IPS DF 19.7 (cell line): ENCODE measurements at places on chromosomes 2 and 18.

DNA sequence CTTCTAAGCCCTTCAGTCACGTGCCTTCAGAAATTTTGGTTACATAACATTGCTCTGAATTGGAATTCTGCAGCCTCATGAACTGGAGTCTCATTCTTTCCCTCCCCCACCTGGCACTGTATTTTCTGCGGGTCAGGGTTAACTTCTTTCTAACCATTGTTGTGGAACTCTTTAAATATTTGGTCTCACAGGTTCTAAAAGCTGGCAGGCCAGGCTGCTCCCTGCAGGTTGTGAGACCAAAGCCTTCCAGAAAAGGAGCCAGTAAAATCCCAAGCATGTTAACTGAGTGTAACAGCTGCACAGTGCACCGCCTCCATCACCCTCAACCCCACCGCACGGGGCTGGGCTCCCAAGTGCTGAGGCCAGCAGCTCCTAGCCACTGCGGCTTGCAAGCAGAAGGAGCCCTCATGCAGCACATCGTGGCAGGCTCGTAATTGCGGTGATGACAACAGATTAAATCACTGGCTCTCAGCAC lies 174.1 kb upstream of the ALPP start:
- no peak for DNase-seq

GRCh38 chr18:44900627-44901026 lies 219.9 kb downstream of the SETBP1 start:
- no peak for DNase-seq

GRCh38 chr18:47141289-47141688 lies 9.0 kb downstream of the HDHD2 start:
- no peak for DNase-seq

DNA sequence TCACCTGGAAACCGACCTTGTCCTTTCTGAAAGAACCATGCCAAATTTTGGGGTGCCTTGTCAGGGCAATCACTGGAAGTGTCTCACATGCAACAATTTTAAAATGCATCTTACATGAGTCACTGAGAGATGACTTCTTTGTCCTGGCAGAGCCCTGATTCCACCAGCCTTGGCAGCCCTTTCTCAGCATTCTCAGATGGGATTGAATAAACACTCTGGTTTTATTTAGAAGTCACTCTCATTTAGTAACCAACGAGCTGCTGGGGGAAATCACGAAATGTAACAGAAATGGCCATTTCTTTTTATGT lies 3.8 kb upstream of the ATP8B1 start:
- no peak for DNase-seq

DNA sequence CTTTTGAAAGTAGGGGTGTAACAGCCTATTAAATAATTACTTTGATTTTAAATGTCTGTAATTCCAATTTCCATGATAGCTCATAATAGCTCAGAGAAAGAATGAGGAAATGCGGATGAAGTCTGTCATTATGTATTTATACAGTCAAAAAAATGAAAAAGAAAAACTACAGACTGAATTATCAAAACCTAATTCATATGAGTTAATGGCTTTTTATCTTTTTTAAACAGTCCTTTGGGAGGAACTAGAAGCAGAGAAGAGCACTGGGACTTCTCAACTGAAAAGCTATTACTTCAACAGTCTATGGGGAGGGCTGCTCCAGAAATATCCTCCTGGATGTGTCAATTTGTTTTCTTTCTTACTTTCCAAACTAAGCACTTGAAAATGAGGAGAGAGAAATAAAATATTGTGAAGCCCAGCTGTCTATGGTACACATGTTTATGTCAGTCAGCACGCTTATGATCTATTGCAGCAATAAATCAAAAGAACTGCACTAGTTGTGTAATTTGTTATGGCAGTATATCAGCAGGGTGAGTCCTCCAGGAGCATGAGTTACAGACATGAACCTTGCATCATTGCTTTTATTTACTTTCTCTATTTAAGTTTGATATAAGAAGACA lies 1550.2 kb downstream of the LRP1B start:
- DNase-seq, result no peak

DNA sequence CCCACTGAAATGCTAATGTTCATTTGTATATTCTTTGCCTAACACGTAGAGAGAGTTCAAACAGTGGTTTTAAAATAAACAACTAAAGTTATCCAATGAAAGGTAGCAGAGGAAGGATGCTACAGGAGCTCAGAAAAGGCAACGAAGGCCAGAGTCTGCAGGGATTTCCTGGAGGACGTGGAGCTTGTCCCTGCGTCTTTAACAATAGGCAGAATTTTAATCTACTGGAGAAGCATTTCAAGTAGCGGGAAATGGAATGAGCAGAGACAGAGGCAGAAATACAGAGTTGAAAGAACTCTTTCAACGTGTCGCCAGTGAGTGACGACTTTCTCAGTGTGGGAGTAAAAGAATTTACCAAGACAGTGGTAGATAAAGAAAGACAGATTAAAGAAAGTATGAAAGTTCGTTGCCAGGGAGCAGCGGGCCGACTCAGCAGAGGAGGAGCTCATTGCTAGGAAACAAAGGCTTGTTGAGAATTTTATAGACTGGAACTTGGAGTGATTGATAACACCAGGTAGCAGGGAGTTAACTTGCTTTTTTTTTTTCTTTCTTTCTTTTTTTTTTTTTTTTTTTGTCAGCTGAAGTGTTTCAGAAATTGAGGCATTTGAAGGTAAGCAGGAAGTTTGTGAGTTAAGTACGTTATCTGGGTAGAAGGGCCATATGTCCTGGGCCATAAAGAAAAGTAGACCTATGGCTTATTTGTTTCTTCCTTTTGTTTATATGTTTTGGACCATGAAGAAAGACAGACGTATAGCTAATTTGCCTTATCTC lies 625 bp upstream of the NBAS start:
- no peak for DNase-seq

DNA sequence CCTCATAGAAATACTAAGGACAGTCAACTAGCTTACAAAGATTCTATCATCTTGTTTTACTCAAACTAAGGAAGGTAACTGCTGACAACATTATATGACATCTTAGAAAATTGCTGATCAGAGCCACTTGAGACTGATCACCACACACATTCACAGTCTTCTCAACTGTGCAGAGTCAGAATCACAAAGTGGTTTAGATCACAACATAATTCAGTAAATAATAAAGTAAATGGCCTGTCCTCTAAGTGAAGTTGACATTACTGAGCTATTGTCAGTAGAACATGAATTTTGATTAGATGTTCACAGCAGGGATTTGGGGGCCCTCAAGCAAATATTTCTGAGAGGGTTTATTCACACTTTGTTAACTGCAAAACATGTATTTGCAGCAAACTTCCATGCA lies 28.5 kb downstream of the NOL4 start:
- DNase-seq, result no peak

DNA sequence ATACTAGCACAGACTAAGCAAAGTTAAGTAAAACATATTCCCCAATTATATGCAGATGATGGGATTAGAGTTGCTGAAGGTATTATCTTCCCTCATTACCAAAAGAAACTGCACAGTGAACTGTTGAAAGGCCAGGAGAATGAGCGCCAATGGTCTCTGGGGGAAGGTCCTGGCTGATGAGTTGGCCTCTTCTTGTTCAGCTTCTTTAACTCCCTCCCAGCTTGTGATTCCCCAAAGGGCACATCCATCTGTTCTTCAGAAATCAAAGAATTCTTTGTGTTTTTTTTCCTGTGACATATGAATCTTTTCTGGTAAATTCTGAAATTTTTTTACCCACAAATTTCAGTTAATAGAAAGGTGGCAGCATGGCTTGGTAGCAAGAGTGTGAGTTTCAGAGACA lies 667.6 kb downstream of the CNTNAP5 start:
- DNase-seq, result no peak

DNA sequence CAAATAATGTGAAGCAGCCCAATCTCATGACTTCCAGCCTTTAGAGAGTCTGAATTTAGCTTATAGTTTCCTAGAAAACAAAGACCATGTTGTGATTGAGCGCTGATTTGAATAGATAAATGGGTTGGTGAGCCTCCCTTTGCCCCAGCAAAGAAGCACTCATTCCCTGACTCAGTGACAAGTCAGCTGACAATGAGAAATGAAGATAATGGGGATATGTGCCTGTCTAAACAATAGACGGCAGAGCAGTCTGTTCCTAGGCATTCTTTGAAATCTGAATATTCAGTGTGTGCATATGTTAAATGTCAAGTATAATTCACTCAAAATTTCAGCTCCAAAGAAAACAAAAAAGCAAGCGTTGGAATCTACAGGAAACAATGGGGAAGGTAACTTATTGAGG lies 34.8 kb upstream of the LINC00305 start:
- no peak for DNase-seq

- no peak for DNase-seq
Measured at GRCh38 chr2:172726172-172726735, 9.4 kb upstream of the RAPGEF4 start.

GRCh38 chr2:241088376-241088775 lies 13.7 kb downstream of the MTERF4 start:
- no peak for DNase-seq
